Natural killer cell treated with Interleukin-12 subunit alpha and Interleukin-12 subunit beta and Interleukin-15 and Interleukin-18, amount 100 ng/mL, for 72 hours (primary cell): ENCODE measurements at places on chromosomes 4 and X. TPM values are rescaled to one million over a fixed set of nuclear protein-coding genes. Genes with fewer than 3 reads are reported as not detected.

DNA sequence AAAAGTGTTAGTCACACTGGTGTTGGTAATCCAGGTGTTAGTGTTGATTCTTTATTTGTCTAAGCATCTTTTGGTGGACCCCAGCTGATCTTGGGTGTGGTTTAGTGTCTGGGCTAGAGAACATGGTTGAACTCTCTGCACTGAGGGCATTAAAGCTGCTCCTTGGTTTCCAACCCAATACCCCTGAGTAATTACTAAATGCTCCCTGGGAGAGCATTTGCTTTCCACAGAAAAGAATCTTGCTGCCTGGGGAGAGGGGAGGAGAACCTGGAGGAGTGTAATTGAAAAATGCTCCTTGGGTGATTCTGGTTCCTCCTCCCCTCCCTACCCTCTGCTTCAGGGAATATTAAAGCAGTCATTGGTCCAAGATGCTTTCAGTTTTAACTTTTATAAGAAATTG is 3.1 kb downstream of the GUCY1B1 start:
- DNase-seq, result no peak

DNA sequence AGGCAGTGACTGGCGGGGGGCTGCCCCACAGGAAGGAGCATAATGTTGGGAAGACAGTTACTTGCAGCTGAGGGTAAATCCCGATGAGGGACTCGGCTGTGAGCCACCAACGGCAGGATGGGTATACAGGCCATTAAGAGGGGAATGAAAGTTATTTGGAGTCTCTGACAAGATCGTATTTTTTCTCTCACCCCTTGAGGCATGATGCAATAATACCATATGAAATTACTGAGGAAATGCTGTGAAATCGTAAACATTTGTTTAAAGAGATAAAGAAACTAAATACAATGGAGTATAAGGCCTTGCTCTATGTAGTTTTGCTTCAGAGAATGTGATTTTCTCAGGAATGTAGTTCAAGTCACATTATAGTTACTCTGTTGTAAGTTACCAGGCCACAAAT is 12.7 kb downstream of the IL1RAPL1 start:
- no peak for DNase-seq

DNA sequence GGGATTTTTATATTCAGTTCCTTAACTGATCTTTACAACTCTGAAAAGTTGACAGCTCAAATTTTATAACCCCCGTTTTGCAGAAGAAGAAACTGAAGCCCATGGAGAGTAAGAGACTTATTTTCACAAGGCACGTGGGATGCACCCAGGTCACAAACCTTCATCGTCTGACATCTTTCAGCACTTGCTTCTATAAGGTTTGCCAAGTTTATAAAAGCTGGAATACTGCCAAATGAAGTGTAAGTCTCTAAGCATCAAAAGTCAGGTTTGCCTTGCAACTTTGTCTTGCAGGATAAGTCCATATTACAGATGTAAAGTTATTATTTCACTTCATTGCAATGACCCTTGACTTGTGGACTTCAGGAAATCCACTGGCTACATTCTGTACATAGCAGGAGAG is 6.3 kb upstream of the KCNIP4 start:
- DNase-seq, result no peak

- DNase-seq, result no peak
Measured at GRCh38 chr4:106615410-106615945, 246.9 kb upstream of the GIMD1 start.

- DNase-seq, result no peak
Measured at GRCh38 chr4:91567594-91567993, 736.2 kb upstream of the GRID2 start.

DNA sequence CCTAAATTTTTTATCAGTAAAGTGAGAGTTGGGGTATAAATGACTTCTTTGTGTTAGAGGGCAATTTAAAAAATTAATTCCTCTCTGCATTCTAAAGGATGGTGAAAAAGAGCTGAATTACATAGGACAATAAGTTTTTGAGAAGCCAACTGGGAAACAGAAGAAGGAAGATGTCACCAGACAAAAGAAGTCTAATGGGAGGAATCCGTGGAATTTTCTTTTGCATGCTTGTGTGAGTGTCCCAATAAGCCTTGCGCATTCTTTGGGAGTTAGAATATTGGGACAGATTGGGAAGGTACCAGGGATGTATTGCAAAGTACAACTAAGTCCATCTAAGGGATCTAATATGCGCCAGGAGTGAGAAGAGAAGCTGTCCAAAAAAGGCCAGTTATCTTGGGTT is 35.1 kb upstream of the NR3C2 start:
- no peak for DNase-seq

DNA sequence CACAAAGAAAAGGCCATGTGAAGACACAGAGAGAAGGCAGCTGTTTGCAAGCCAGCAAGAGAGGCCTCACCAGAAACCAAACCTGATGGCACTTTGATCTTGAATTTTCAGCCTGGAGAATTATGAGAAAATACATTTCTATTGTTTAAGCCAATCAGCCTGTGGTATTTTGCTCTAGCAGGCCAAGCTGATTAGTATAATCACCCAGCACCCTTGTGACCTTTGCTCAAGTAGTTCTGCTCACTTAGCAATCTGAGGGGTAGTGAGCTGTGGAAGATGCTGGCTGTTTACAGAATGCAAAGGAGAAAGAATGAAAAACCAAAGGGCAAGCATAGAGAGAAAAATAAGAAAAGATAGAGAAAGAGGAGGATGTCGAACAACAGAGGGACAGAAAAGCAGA is 396.4 kb upstream of the BOD1L1 start:
- DNase-seq, result no peak

The HTATSF1 gene
- 33.3 TPM for total RNA-seq

The AKAP14 gene
- not detected for total RNA-seq
